Caudate nucleus (tissue), 63 donors: ENCODE measurements at places on chromosomes 1 and 21.

DNA sequence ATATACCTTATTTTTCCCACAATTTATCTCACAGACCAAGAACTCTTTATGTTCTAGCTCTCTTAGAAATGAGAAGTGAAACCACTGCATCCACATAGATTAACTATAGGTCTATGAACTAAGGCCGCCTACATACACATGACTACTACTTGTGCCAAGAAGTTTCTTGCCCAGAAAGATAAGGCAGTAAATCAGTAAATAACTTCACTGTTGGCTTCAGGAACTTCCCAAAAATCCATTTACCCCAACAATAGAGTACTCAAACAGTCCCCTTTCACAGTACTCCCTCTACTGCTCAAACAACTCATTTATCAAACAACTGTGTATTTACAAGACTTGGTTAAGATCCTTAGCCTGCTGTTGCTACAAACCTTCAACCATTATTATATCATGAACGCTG lies 96.5 kb downstream of the NME7 start:
- DNase-seq: no peak

DNA sequence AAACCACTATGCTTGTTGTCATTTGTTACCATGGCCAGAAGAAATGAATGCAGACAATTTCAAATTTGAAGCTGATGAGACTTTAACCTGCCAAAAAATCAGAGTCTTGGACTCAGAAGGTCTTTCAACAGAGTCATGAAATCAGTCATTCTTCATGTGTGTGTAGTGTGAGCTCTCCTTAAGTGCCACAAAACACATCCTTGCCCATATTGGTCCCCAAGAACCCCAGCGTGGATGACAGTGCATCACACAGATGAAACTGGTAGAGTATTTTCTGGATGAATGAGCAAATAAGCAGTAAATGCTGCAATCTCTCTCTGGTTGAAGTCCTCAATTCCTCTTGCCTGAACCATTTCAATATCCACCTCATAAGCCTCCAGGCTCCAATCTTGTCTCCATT lies 28.7 kb upstream of the ETS2 start:
- no peak for DNase-seq

- DNase-seq: no peak
These were observed 672 bp upstream of the PHLDA3 start for GRCh38 chr1:201469645-201470074.

DNA sequence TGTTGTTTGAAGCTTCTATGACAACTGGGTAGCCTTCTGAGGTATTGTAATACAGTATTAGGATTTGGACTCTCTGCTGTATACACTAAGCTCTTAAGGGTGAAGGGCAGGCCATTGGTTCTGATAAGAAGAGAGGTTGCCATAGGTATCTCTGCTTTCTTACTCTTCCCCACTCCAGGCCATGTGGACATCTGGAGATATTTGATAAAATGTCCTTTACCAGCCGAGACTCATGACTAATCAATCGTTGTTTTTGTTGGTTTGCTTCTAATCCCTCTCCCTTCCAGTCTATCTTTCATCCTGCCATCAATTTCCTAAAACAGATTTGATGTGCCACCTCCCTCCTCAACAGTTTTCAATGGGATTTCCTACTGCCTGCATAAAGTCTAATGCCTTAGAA lies 64.6 kb upstream of the WDR26 start:
- no peak for DNase-seq

DNA sequence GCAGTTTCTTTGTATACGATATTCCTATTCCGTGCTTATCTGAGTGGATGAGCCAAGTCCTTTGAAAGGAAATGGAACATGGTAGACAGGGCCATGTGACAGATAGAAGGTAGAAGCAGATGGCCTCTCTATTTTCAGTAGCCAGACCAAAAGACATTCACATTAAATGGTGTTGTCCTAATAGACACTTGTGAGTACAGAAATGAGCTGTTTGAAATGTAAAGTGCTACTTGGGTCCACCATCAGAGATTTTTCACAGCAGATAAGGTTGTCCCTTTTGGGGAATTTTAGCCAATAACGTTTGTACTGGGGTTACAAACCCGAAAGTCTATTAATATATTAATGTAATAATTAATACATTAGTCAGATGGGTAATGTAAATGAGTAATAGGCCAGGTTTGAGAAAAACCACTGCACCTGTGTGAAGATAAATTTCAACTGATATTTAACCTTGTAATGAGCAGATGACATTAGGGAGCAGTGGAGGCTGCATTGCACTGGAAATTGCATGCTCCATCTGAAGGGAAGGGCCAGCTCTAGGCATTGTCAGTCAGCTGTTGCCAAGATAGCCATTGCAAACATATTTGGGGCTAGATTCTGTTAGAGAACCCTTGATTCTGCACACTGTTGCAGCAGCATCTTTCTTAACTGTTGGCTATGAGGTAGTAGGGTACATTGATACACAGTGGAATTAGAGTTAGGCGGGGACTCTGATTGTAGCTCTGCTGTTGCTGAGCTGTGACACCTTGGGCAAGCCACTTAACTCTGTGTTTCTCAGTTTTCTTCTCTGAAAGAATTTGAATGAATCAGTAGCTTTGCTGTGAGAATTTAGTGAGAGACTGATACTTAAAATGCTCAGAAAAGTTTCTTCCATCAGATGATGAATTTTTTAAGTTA lies 43.8 kb downstream of the FGGY start:
- DNase-seq: no peak

DNA sequence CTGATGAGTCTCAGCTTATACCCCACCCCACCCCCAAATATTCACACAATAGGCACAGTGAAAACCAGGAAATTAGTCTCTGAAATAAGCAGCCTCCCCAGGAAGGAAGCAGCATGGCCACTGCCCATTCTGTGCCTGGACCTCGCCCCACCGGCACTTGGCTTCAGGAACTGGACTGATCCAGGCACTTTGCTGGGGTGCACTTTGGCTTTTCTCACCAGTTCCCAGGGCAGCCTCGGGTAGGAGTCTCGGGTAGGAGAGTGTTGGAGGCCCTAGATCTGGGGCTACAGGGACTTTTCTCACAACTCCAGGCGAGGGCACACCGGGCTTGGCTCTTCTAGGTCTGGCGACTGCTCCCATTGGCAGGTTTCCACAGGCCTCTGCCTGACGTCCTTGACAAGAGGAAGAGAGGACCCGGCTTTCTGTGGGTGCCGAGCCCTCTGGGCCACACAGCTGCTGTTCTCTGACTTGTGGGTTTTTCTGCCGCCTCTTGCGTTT lies 18.7 kb downstream of the ADARB1 start:
- DNase-seq: no peak

- no peak for DNase-seq
These were observed 8.1 kb upstream of the ADCY10 start for GRCh38 chr1:167922023-167922422.

DNA sequence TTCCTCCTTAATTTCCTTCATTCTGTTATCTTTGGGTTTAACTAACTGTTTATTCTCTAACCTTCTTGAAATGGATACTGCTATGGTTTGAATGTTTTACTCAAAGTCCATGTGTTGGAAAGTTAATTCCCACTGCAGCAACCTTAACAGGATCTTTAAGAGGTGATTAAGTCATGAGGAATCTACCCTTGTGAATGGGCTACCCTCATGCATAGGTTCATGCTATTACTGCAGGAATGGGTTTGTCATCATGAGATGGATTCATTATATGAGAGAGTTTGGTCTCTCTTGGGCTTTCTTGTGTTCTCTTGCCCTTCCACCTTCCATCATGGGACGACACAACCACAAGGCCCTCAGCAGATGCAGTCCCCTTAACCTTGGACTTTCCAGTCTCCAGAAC lies 516.9 kb downstream of the ADGRL2 start:
- DNase-seq: no peak

DNA sequence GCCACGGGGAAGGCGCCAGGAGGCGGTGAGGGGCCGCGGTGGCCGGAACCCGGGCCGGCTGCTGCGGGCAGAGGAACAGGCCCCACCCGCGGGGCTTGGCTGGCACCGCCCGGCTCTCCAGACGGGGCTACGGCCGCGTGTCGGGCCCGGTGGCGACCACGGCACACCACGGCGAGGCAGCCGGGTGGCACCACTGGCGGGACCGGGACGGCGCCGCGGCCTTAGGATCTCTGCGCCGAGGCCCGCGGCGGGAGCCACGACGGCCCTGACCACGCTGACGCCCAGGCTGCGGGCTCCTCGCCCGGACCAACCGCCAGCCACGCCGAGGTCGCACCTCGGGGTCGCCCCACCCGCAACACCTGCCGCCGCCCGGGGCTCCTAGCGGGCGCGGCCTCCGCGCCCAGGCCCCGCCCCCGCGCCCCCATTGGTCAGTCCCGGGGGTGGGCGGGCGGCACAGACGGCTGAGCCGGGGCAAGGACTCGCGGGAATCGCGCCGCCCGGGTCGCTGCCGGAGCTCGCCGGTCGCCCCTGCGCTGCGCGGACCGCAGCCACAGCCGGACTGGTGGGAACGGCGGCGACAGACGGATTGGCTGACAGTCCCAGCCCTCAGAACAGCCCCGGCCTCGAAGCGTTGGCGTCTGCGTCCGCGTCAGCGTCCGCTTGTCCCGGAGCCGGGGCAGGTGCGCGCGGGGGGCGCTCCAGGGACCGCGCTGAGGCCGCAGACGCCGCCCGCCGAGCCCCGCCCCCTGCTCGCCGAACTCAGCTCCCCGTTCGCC lies at the start of gene BMP8A:
Gene BMP8A (plus strand): TSS at position 491 of the 776 bp plus-strand sequence. CDS start 356 bp downstream, outside the sequence.
- no peak for DNase-seq

GRCh38 chr1:74470936-74471335 lies 41.5 kb downstream of the LRRC53 start:
- DNase-seq: no peak

DNA sequence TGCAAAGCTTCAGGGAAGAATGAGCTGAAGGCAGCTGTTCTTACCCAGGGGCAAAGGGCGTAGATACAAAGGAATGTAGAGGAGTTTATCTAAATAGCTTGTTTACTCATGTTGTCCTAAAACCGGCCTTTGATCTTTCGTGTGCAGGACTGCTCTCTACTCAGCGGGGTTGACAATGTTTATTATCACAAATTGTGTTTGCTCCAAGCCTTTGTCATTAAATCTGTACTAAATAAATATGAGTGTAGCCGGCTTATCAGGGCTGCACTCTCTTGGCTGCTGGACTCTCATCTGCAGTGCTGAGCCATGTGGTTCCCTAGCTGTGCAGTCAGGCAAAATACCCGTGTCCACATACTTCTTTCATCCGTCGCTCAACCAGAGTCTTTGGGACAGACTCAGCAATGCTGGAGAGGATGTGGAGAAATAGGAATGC lies 199.0 kb downstream of the LBR start:
- DNase-seq: no peak
